ENCODE measurements at places on chromosomes 6 and 20. TPM values are rescaled to one million over a fixed set of nuclear protein-coding genes. Genes with fewer than 3 reads are reported as not detected.

GRCh38 chr6:69796073-69796641, 653 bp downstream of the LMBRD1 start:
- H3K4me1 ChIP-seq: peaks cover 20% of the 10 kb centered on the region
- peak overlapping the region; percentile 88 for H3K27ac ChIP-seq
- no peaks in the 10 kb centered on the region for H3K27me3 ChIP-seq
- H3K36me3 ChIP-seq: no peaks in the 10 kb centered on the region

GRCh38 chr20:62734881-62735280, 26.2 kb downstream of the NTSR1 start:
- H3K4me3 ChIP-seq: no peak overlapping the region
- peaks cover 51% of the 10 kb centered on the region for H3K27me3 ChIP-seq
- no peak overlapping the region for H3K27ac ChIP-seq
- no peaks in the 10 kb centered on the region for H3K36me3 ChIP-seq
- DNase-seq: no peak

DNA sequence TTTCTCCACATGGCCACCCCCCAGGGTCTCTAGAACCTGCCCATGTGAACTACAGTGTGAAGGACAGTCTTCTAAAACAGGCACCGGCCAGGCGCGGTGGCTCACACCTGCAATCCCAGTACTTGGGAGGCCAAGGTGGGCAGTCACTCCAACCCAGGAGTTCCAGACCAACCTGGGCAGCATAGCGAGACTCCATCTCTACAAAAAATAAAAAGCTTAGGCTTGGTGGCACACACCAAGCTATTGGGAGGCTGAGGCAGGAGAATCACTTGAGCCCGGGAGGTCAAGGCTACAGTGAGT, 13.7 kb downstream of the ACSS1 start:
- peaks cover 45% of the 10 kb centered on the region for H3K4me1 ChIP-seq
- no peaks in the 10 kb centered on the region for H3K36me3 ChIP-seq
- H3K4me3 ChIP-seq: no peak overlapping the region
- H3K27ac ChIP-seq: no peak overlapping the region
- no peaks in the 10 kb centered on the region for H3K27me3 ChIP-seq

The SCRT2 gene
- total RNA-seq: not detected

The TRIM10 gene
- 4.5 TPM for total RNA-seq

- peaks cover 47% of the 10 kb centered on the region for H3K4me1 ChIP-seq
- H3K27ac ChIP-seq: peak overlapping the region; percentile 81
- H3K36me3 ChIP-seq: no peaks in the 10 kb centered on the region
- peak overlapping the region; percentile 96 for H3K4me3 ChIP-seq
Observed at GRCh38 chr6:53793318-53794136, 1.3 kb upstream of the LRRC1 start.

DNA sequence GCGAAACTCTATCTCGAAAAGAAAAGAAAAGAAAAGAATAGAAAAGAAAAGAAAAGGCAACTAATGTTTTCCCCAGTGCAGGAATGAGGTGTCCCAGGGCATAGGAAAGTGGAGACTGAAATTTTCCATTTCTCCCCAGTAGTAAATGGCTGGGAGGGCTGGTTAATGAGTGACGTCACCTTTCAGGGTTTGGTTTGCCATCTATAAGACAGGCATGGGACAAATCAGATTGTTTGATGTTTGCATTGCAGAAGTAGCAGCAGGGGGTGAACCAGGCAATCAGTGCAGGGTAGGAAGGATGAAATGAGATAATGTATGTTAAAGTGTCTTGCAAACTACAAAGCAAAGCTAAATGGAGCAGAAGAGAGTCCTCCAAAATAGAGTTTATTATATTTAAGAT, 533.4 kb downstream of the PKHD1 start:
- H3K27ac ChIP-seq: no peak overlapping the region

DNA sequence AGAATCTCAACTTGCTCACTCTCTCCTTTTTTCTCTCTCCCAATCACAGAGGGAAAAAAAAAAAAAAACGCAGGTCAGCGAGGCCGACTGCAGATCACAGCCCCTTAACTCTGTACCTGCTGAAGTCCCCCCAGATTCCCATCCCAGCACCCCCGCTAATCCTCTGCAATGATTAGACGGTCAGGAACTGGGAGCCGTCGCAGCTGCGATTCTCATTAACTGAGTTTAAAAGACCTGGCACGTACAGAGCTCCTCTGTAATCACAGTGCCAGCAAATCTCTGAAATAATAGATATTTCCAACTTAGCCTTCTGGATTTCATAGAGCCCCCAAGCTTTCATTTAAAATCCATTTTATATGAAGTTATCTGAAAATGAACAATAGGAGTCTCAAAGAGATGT, 84.4 kb downstream of the ANKRD60 start:
- H3K4me1 ChIP-seq: no peaks in the 10 kb centered on the region
- peaks cover 45% of the 10 kb centered on the region for H3K27me3 ChIP-seq
- H3K27ac ChIP-seq: no peak overlapping the region

DNA sequence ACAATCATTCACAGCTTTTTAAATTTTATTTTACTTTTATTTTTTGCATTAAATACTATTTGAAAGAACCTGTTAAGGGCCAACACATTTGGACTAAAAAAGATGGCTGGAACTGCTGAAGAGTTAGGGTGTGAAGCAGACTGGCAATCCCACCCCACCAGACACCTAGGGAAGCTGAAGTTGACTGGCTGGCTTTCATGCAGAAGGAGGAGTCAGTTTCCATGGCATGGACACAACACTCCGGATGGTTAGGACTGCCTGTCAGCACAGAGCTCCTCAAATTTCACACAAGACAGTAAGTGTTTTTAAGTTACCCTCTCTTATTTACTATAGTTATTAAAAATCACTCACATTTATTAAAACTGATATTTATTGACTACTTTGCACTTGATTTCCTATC, at the start of gene ANKRD66:
Gene ANKRD66 (plus strand): TSS at position 238 of the 400 bp plus-strand sequence. CDS start 5,016 bp downstream, outside the sequence.
- H3K36me3 ChIP-seq: no peaks in the 10 kb centered on the region
- DNase-seq: no peak
- no peaks in the 10 kb centered on the region for H3K27me3 ChIP-seq
- no peaks in the 10 kb centered on the region for H3K4me1 ChIP-seq
- no peak within 1 kb of the TSS for H3K27ac ChIP-seq

GRCh38 chr6:29661071-29661470, 4.2 kb downstream of the MOG start:
- H3K27me3 ChIP-seq: no peaks in the 10 kb centered on the region
- H3K4me1 ChIP-seq: no peaks in the 10 kb centered on the region
- no peak overlapping the region for H3K27ac ChIP-seq
- H3K36me3 ChIP-seq: no peaks in the 10 kb centered on the region
- DNase-seq: no peak
- no peak overlapping the region for H3K4me3 ChIP-seq

The SLC17A1 gene
- not detected for total RNA-seq

The LY86 gene
- total RNA-seq: not detected

DNA sequence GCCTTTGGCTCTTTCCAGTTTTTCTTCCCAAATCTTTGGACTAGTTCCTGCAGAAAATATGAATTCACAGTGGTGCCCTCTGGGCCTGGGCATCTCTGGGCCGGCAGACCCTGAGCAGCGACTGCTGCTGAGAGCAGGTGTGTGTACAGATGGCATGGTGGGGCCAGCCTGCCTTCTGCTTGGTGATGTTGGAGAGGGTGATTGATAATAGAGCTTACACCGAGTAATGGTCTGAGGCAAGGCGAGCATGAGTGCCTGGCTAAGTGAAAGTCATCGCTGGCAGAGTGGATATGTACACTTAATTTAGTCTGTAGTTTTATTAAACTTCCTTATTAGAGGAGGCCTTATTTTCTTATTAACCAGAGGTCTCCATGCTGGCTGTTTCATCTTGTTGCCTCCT, 156.9 kb downstream of the CDKAL1 start:
- peaks cover 9% of the 10 kb centered on the region for H3K4me1 ChIP-seq
- H3K27me3 ChIP-seq: no peaks in the 10 kb centered on the region
- no peak overlapping the region for H3K4me3 ChIP-seq

DNA sequence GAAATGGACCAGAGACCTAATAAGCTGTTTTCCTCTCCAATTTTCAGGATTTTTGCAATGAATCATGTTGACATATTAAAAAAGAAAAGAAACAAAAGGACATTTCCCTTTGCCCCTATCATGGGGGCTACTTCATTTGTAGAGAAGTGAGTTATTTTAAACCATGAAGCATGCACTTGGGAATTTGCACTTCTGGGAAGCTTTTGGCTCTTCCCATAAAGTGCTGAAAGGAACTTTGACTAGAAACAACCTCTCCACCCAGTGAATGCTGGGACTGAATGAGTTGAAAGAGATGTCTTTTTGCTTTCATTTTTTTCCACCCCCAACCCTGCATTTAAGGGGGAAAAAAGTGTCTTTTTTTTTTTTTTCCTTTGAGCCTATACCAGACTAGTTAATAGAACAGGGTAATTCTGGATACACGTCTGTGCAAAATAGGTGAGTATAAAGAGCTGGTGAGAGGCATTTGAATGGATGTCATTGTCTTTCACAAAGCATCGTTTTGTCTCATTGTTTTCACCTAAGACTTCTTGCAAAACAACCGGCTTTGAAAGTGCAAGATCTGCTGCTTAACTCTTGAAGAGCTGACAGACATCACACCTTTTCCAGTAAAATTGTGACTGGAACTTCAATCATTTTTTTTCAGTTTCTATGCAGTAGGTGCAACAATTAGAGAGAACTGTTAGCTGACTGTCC, 138.7 kb upstream of the BACH2 start:
- H3K27me3 ChIP-seq: no peaks in the 10 kb centered on the region
- no peak overlapping the region for H3K4me3 ChIP-seq
- DNase-seq: no peak
- H3K36me3 ChIP-seq: no peaks in the 10 kb centered on the region

DNA sequence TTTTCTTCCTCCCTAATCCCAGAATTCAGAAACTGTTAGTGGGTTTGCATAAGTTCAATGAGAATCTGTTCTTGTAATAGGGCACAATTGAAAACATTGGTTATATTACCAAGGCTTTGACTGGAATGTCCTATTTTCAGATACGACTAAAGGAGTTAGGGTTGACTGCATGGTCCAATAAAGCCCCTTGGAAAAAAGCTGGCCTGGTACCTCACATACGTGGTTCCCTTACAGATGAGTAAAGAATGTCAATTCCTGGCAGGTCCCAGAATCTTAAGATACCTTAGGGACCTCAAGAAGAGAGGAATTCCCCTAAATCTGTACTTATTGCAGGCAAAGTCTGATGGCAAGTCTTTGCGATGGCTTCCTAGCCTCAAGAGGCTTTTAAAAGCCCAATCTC, 4.6 kb downstream of the PPDPF start:
- no peak for DNase-seq
- H3K4me1 ChIP-seq: peaks cover 4% of the 10 kb centered on the region
- H3K36me3 ChIP-seq: no peaks in the 10 kb centered on the region

The BIRC7 gene
- total RNA-seq: 0.27 TPM

DNA sequence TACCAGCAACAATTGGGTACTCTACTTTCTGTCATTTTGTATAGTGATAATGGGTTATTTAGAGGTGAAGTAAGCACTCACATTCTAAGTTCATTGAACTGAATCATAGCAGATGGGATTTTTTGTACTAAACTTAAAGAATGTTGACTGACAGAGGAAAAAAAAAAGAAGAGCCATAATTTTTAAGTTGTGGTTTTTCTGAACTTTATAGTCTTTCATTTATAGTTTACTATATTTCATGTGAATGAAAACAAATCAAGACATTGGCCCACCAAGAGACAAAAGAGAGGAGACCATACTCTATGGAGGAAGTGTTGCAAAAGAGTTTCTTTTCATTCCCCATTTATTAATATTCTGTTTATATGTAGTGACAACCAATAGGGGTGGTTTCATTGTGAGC, 685.7 kb downstream of the BCKDHB start:
- no peaks in the 10 kb centered on the region for H3K36me3 ChIP-seq
- DNase-seq: no peak
- H3K4me3 ChIP-seq: no peak overlapping the region
- no peaks in the 10 kb centered on the region for H3K4me1 ChIP-seq
- no peaks in the 10 kb centered on the region for H3K27me3 ChIP-seq

DNA sequence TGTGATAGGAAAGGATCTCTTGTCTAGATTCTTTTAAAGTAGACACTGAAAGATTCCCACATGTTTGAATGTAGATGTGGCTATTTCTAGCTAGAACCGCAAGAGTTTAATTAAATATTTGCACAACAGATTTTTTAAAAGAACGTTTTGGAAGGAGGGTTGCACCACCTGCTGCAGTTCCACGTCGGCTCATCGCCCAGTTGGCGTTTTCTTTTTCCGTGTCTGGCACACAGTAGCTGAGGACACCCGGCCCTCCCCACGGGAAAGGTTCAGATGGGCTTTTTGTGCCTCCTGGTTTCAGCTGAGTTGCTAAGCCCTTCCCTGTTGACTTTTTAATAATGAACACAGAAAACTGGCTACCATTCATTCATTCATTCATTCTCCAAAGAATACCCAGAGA, 41.8 kb upstream of the DOK5 start:
- DNase-seq: no peak
- H3K4me3 ChIP-seq: no peak overlapping the region
- no peaks in the 10 kb centered on the region for H3K27me3 ChIP-seq
- H3K36me3 ChIP-seq: no peaks in the 10 kb centered on the region

DNA sequence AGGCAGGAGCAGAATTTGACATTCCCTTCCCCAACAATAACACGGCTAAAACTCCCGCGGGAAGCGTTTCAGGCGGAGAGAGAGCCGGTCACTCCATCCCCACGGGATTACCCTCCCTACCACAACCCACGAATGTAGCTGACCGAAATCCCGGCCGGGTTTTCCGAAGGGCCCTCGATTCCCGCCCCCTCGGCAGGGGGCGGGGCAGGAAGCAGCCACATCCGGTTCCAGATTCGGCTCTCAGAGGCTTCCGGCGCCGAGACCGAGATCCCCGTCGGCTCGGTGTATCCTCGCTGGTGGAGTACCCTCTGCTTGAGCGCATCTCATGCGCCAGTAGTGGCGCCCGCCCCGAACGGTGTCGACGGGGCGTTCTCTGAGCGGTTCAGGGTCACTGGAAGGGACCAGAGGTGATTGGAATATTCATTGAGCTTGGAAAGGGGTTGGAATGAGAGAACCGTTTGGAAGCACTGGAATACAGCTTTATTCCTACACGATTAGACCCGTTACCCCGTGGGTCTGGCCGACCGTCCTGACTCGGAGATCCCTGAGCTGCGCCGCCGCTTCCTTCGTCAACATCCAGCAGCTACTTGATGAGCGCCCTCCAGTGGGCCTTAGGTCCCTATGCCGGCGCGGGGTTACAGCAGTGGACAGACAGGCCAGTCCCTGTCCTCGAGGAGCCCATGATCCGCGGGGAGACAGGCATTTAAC, 649 bp upstream of the RGL2 start:
- H3K4me1 ChIP-seq: peaks cover 27% of the 10 kb centered on the region
- H3K27ac ChIP-seq: peak overlapping the region; percentile 93
- no peaks in the 10 kb centered on the region for H3K27me3 ChIP-seq
- H3K36me3 ChIP-seq: peaks cover 10% of the 10 kb centered on the region

DNA sequence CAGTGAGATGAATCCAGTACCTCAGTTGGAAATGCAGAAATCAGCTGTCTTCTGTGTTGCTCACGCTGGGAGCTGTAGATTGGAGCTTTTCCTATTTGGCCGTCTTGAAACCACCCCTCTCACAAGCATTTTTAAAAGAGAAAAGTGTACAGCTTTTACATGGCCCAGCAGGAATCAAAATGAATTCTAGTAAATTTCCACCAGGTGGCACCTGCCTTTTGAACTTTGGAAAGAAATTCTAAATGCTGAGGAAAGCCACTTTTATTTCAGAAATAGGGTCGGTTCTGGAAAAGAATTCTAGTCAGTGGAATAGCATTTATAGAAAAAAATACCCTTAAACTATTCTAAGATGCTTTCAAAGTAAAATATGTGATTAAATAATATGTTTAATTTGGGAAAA, 647.8 kb downstream of the CD109 start:
- H3K4me3 ChIP-seq: no peak overlapping the region
- no peaks in the 10 kb centered on the region for H3K36me3 ChIP-seq
- no peaks in the 10 kb centered on the region for H3K27me3 ChIP-seq

The FOXA2 gene
- 12.7 TPM for total RNA-seq

The MAN1A1 gene
- 98.7 TPM for total RNA-seq

GRCh38 chr6:111885373-111886027, 12.2 kb upstream of the FYN start:
- DNase-seq: no peak
- H3K4me1 ChIP-seq: no peaks in the 10 kb centered on the region
- no peaks in the 10 kb centered on the region for H3K27me3 ChIP-seq
- no peaks in the 10 kb centered on the region for H3K36me3 ChIP-seq

The C20orf141 gene
- not detected for total RNA-seq

The CFAP206 gene
- not detected for total RNA-seq

The SMIM26 gene
- total RNA-seq: 185 TPM

Measured in HepG2 (cell line).